Activated CD8-positive, alpha-beta memory T cell treated with anti-CD3 and anti-CD28 coated beads for 1 hour (primary cell): ENCODE measurements at places on chromosomes 5 and 9.

- DNase-seq, result no peak
Measured at GRCh38 chr9:111900858-111901612, 4.4 kb downstream of the UGCG start.

DNA sequence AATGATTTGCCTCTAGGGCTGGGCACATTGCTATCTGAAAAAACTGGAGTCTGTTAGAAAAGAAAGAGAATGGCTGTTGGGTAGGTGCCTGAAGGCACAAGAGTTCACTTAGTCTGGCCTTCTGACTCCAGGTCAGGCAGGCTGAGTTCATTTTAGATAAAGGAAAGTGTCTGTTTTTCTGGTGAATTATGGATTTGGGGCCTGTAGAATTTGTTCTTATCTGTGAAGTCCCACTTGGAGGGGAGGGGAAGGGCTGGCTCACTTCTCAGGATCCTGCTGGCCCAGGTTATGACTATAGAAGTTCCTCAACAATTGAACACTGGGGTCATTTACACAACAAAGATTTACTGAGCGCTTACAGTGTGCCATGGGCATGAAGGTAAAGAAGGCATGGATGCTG, 11.5 kb upstream of the SEPTIN8 start:
- DNase-seq, result no peak

DNA sequence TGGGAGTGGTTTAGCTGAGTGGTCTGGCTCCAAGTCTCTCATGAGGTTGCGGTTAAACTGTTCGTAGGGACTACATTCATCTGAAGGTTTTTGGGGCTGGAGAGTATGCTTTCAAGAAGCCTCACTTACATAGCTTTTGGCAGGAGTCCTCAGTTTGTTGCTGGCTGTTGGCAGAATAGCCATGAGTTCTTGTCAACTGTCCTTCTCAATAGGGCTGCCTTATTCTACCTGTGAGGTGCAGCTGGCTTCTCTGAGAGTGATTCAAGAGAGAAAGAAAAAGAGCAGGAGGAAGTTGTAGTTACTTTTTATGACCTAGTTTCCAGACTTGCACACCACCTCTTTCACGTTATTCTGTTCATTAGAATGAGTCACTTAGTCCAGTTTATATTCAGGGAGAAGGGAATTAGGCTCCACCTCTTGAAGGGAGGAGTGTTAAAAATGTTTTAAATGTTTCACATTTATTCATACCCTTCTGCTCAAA, 33.2 kb downstream of the YTHDC2 start:
- DNase-seq, result no peak

DNA sequence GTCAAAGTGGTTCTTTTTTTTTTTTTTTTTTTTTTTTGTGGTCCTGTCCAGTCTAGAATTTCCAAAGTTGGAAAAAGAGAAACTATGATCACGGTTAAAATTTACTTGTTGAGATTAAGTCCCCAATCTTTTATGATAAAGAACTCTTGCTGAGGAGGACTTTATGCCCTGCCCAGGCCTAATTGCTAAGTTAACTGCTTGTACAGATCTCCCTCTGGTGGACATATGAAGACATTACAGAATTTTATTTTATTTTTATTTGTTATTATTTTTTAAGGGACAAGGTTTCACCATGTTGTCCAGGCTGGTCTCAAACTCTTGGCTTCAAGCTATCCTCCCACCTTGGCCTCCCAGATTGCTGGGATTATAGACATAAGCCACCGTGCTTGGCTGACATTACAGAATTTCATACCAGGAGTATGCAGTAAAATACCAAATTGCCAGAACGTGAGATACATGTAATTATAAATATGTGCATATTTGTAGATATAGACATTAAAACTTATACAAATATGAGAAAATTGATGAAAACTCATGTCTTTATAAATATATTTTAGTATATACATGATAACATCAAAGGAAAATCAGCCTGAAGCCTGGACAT, 91.2 kb downstream of the RFK start:
- no peak for DNase-seq

- no peak for DNase-seq
Measured at GRCh38 chr9:27701587-27701986, 128.3 kb upstream of the C9orf72 start.

GRCh38 chr9:116166713-116167112, 13.1 kb downstream of the PAPPA start:
- no peak for DNase-seq

DNA sequence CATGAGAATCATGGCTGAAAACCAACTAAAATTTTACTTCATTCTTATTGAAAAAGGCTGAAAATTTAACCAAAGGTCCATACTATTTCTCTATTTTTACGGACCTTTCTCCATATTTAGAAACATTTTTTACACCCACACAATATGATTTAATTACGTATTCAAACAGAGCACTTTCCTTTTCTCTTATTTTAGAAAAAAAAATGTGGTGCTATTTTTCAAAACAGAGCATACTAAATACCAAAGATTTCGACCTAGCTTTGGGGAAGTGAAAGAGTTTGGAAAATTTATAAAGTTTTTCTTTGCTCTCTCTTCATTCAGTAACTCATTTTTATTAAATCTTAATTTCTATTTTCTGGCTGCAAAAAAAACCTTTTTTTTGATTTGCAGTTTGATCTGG, 38.1 kb downstream of the RNF145 start:
- DNase-seq, result no peak

GRCh38 chr5:179313849-179314521, 31.3 kb downstream of the ADAMTS2 start:
- DNase-seq, result no peak

- DNase-seq, result no peak
Measured at GRCh38 chr9:112063586-112063985, 111.5 kb downstream of the SUSD1 start.

GRCh38 chr5:126969548-126969947, 60.8 kb downstream of the MARCHF3 start:
- no peak for DNase-seq

- no peak for DNase-seq
Measured at GRCh38 chr9:101119206-101119819, 90.8 kb downstream of the PLPPR1 start.

GRCh38 chr9:108100571-108100970, 611.0 kb upstream of the KLF4 start:
- DNase-seq, result no peak

- DNase-seq, result no peak
Measured at GRCh38 chr5:1332461-1333001, 12.4 kb downstream of the CLPTM1L start.

DNA sequence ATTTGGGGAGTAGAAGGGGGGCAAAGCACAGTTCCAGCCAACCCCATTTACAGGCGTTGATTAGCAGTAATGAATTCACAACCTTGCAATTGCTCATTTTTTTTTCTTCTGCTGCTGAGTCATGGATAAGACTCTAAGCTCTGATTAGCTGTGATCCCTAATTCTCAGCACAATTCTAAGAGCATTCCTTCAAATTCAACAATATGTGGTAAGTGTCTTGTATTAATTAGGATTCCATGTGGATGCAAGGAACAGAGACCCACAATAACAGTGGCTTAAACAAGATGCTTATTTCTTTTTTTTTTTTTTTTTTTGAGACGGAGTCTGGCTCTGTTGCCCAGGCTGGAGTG, 133.4 kb downstream of the PALM2AKAP2 start:
- no peak for DNase-seq

GRCh38 chr5:33892620-33893137, 889 bp upstream of the ADAMTS12 start:
- no peak for DNase-seq

- no peak for DNase-seq
Measured at GRCh38 chr5:143484601-143485000, 81.1 kb upstream of the NR3C1 start.

- DNase-seq, result no peak
Measured at GRCh38 chr9:136091582-136092352, 3.3 kb downstream of the NACC2 start.

DNA sequence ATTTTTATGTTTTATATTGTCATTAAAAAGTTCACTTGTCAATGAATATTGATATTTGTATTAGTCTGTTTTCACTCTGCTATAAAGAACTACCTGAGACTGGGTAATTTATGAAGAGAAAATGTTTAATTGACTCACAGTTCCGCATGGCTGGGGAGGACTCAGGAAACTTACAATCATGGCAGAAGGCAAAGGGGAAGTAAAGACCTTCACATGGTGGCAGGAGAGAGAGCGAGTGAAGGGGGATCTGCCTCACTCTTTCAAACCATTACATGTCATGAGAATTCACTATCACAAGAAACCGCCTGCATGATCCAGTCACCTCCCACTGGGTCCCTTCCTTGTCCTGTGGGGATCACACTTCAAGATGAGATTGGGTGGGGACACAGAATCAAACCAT, 27.4 kb downstream of the SRD5A1 start:
- no peak for DNase-seq

DNA sequence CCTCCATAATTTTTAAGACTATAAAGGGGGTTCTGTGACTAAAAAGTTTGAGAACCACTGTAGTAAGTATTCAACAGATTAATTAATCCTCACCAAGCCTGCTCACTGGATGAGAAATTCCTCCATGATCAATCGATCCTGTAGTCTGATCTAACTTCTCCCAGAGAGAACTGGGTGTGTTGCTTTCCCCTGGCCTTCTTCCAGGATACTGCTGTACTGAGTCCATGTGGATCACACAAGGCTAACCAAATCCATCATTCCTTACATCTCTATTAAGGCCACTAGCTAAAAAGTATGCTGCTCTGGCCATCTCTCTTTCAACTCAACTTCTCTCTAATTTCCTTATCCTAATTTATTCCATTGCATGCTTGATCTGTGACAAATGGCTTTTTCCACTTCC, 280.2 kb upstream of the PCSK5 start:
- no peak for DNase-seq

- DNase-seq, result no peak
Measured at GRCh38 chr5:117118499-117118898, 543.9 kb upstream of the SEMA6A start.

DNA sequence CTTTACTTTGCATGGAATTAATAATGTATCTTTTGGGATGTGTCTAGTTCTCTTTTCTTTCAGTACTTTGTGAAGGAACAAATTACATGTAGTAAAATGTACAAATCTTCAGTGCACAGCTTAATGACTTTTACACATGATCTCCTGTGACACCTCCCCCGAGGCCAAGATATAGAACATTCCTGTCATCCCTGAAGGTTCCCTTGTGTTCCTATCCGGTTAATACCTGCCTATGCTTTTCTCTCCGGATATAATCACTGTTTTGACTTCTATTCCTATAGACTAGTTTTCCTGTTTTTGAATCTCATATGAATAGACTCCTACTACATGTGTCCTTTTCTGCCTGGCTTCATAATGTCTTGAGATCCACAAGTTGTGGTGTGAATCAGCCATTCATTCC, 21.5 kb downstream of the STC2 start:
- DNase-seq, result no peak

- DNase-seq, result no peak
Measured at GRCh38 chr9:134635351-134636148, 6.1 kb upstream of the COL5A1 start.

DNA sequence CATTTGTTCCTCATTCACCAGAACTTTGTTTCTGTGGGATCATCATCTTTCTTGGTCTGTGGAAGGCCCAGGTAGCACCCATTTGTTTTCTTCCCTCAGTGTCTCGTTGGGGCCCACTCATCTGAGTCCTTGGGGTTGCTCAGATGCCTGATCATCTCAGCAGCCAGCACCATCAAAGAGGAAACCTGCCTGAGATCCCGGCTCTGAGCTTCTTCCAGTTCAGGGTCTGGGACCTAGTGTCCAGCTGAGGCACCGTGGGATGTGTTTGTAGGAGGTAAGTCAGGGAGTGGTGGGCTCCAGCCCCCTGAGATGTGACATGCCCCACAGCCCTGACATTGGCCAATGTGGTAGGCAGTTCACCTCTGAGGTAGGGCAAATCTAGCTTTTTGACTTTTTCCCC, 9.4 kb upstream of the CD180 start:
- DNase-seq, result no peak

GRCh38 chr5:43711496-43711895, 108.5 kb downstream of the NNT start:
- DNase-seq, result no peak

- no peak for DNase-seq
Measured at GRCh38 chr9:86141843-86142242, 42.5 kb upstream of the GOLM1 start.

- DNase-seq, result no peak
Measured at GRCh38 chr5:54820346-54821134, 164.9 kb downstream of the ESM1 start.

DNA sequence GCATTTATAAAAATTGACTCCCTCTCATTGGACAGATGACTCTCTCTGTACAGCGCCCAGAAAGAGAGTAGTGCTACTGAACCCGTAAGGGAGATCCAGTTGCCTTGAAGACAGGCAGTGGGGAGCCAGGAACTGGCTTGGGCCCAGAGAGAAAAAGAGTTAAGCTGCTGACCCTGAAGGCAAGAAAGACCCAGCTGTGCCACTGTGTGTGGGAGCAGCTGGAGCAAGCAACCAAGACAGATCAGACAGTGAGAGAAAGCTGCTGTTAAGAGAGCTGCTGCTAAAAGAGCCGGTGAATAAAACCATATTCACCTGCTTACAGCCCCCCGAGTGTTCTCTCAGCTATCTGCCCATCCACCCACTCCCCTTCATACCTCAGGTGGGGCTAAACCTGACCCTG, 149.7 kb upstream of the ADAMTS16 start:
- no peak for DNase-seq

- no peak for DNase-seq
Measured at GRCh38 chr9:130222833-130223232, 42.7 kb upstream of the HMCN2 start.

- DNase-seq, result no peak
Measured at GRCh38 chr5:77337686-77338085, 127.2 kb downstream of the PDE8B start.

- DNase-seq, result no peak
Measured at GRCh38 chr5:113337515-113338415, 97.0 kb downstream of the TSSK1B start.

GRCh38 chr9:110371411-110372007, 33.8 kb upstream of the TXNDC8 start:
- DNase-seq, result no peak

GRCh38 chr9:110027671-110028081, 180.3 kb downstream of the C9orf152 start:
- DNase-seq, result no peak

DNA sequence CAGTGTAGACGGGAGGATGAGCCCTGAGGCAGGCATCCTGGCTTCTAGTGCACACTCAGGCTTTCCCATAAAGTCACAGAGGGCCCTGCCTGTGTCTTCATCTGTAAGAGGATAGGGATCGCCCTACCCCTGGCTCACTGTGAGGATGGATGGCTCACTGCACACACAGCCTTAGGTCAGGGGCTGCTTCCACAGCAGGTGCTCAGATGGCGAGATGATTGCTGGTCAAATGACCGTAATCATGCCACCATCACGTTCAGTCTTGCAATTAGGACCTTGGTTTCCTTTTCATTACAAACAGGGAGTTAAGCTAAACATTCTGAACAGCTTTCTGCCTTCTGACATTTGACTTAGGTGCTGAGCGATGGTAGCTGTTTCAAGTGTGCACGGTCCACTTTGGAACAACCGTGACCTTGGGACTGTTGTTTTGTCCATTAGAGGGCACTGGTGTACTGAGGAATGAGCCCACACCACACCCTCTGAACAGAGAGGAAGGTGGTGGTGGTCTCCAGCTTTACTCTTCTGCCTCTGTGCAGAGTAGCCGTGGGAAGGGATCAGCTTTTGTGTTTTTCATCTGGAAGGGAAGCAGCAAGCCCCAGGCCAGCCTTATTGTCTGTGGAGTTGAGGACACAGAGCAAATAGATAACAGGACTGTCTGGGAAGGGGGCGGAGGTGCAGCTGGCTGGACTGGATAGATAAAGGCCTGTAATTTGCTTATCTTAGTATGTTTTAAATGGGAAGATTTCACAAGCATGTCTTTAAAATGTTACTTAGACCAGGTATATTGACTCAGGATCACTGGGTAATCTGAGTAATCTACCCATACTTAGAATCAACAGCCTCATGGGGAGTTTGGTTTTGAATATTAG, 183.1 kb downstream of the TRIO start:
- DNase-seq, result no peak
